ENCODE measurements at places on chromosomes 6 and 20.

GRCh38 chr6:87333591-87334181 is 4.6 kb upstream of the GJB7 start:
- DNase-seq: peak; percentile 11

DNA sequence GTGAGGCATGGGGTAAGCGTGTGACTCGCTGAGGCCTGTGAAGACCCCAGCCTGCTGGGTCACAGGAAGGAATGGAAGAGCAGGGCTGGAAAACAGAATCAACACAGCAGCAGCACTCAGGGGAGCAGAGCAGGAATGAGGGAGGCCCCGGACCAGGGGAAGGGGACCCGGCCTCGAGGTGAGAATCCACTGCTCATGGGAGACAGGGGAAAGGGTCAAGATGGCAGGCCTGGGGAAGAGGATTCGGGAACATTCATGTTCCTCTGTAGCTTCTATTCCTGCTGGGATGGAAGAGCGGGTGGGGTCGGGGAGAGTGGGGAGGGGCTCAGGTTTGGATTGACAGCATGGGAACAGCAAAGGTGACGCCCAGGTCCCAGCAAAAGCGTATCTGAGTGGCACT is 59.4 kb downstream of the NPEPL1 start:
- DNase-seq: no peak

DNA sequence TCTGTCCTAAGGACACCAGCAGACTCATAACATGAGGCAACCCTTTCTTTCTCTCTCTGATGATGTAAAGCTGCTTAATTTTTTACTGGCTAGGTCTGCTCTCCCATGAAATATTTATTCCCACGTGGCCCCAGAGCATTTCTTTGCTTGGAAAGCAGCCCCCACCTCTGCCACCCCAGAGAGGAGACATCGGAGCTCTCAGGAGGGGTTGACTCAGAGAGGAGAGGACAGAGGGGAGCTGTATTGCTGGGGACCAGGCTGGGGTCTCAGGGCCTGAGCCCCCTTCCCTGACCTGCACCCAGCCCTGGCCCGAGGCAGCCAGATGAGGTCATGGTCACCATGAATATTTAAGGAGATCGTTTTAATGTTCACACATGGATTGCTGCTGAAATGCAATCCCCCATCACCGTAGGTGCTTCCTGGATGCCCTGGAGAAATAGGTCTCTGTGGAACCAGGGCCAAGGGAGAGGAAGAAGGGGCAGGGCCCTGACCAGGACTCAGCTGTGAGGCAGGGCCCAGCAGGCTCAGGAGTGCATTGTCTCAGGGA is 117.5 kb downstream of the DLL1 start:
- no peak for DNase-seq

- DNase-seq: peak; percentile 39
These were observed 82.2 kb downstream of the MYO6 start for GRCh38 chr6:75830959-75831885.

GRCh38 chr6:149935668-149936067 is 6.1 kb upstream of the ULBP2 start:
- no peak for DNase-seq

GRCh38 chr20:9523636-9524035 is 9.2 kb downstream of the LAMP5 start:
- no peak for DNase-seq

- no peak for DNase-seq
These were observed 396.2 kb downstream of the RFPL4B start for GRCh38 chr6:112743323-112743722.

GRCh38 chr6:4568138-4568537 is 208.1 kb upstream of the CDYL start:
- DNase-seq: no peak

Measured in renal cortical epithelial cell (primary cell).